NB4 (cell line): ENCODE measurements at places on chromosomes 1 and 21.

DNA sequence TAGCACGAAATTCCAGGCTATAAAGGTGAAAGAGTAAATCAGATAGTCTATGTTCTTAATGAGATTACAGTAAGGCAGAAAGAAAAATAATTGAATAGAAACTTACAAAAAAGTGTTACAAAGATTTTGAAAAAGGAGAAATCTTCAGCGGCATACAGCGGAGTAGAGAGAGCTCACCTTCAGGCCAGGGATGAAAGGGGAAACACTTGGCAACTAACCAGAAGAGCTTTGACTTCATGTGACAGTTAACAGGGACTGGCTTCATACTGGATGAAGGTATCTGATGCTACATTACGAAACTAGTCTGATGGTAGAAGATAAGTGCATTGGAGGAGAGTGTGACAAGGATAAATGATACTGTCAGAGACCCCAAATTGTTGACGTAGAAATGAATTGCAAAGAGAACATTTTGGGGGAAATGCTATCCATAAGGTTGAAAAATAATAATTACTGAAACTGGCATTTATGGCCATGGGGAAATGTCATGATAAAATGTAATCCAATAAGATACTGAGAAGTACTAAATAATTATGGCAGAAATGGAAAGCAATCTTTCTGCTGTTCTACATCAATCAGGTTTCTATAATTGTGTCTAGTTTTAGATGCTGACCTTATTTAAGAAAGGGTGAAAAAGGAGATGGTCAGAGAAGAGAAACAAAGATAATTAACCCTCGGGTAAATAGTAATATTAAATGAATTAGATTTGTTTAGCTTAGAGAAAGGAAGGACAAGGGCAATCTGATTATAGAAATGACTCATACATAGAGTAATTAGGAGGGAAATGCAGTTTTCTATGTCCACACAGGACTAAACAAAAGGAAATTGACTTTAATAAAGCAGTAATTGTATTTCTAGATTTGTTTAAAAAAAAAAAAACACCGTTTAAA lies 808.7 kb downstream of the NCAM2 start:
- DNase-seq = no peak

DNA sequence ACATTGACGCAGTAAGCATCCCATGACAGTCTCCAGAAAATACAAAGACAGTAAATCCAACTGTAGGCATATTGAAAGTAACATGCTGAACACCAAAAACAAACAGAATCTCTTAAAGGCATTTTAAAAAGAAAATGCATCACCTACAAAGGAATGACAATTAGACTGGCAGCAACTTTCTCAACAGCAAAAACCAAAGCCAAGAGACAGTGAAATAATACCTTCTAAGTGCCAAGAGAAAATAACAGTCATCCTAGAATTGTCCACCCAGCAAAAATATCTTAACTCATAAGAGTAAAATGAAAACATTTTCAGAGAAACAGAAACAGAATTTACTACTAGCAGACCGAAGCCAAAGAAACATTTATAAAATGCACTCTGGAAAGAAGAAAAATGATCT lies 20.0 kb downstream of the CCDC185 start:
- no peak for DNase-seq

DNA sequence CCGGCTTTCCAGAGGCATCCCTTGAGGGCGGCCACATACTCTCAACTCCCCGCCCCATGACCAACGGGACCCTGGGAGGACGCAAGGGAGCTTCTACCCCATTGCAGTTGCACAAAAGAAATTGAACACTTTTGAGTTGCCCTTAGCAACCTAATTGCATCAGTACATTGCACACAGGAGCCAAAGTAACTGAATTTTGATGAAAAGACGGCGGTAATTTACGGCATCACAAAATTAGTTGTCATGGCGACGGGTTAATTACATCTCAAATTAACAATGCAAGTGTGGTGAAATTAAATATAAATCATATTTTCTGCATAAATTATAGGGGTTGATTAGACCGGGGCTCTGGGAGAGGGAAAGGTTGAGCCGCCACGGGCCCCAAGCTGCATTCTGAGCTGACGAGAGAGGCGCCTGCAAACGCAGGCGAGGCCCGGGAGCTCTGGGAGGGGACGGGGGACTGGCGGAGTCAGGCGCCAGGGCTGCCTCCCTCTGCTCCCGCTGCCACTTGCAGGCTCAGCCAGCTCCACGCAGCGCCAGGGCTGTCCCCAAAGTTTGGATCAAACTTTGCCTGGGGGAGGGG lies 61.4 kb downstream of the CASZ1 start:
- DNase-seq = no peak

GRCh38 chr1:152871731-152872126 lies 6.4 kb upstream of the SMCP start:
- no peak for DNase-seq
